ENCODE measurements at places on chromosomes 16 and 17.
A peak's percentile ranks its signal among the peaks of the same experiment; 100 is the strongest.

DNA sequence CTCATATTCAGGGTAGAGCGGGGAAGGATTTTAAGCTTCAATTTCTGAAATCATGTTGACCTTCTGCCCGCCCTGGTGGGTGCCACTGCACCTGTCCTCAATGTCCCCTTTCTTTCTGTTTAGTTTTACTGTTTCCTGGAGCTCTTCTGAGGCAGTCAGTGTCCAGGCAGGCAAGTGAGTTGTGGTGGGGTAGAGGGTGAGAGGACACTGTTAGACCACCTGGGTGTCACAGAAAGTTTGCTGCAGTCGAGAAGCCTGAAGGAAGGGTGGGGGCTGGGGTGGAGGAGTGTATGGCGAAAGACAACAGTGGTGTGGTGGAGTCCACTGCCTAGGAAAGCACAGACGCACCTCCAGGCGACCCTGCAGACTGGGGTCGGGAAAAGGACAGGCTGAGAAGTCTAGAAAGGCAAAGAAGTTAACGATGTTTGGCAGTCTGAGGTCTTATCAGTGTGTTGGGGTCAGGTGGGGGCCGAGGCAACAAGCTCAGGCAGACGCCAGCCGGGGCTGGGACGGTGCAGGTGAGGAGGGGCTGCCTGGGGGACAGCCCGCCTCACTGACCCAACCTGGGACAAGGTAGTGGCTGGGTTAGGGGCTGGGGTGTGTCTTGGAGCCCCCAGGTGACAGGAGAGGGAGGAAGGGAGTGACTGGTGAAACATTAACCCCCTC lies 23.3 kb upstream of the HOXB13 start:
- H3K4me1 ChIP-seq = peaks cover 12% of the 10 kb centered on the region
- H3K27ac ChIP-seq = no peak overlapping the region
- H3K4me3 ChIP-seq = no peak overlapping the region
- peaks cover 88% of the 10 kb centered on the region for H3K27me3 ChIP-seq

DNA sequence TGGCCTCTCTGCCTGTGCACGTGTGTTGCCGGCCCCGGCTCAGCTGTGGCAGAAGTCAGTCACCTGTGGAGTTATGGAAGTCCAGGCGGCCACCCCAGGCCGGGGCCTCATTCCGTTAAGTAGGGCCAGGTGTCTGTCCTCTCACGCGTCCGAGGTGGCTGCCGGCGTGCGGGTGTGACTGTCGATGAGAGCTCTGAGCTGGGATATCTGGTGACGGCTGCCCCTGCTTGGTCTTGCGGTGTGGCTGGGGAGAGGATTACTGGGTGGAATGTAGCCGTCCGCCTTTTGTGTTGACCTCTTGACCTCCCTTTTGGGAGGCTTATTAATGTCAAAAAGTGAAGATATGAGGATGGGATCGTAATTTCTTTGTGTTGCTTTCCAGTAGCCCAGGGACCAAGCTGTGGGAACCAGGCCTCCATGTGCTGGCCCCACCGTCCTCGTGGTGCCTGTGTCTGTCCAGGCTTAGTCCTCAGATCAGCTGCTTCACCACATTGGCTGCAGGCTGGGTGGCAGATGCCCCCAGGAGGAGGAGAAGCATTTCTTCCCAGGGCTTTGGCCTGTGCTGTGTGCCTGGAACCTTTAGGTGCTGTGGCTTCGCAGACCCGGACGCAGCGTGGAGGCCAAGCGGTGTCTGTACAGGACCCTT lies 23.0 kb upstream of the ZNF750 start:
- peak overlapping the region; percentile 7 for H3K27ac ChIP-seq
- H3K4me1 ChIP-seq = peaks cover 86% of the 10 kb centered on the region
- DNase-seq = no peak
- H3K27me3 ChIP-seq = no peaks in the 10 kb centered on the region

- peaks cover 19% of the 10 kb centered on the region for H3K36me3 ChIP-seq
- peaks cover 25% of the 10 kb centered on the region for H3K4me1 ChIP-seq
- H3K27ac ChIP-seq = no peak overlapping the region
- no peak for DNase-seq
- H3K27me3 ChIP-seq = no peaks in the 10 kb centered on the region
- no peak overlapping the region for H3K4me3 ChIP-seq
These were observed 48.6 kb upstream of the MNT start for GRCh38 chr17:2449486-2449885.

DNA sequence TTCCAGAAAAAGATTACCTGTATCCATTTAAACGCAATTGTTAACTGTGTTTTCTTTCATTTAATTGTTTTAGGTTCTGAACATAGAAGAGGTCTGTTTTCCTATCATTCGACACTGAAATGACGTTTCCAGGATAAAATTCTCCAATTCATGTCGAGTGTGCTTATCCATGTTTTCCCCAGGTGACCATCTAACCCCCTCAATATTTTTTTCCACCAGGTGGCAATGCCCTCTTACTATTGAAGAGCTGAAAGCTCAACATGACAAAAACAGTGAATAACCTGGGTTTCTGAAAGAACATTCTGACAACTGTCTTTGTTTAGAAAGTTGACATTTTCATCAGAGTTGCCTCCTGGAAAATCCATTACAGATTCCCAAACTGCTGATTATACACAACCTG lies 948.7 kb downstream of the KCNJ2 start:
- H3K27ac ChIP-seq = no peak overlapping the region
- no peaks in the 10 kb centered on the region for H3K36me3 ChIP-seq
- no peak for DNase-seq
- H3K4me1 ChIP-seq = no peaks in the 10 kb centered on the region
- H3K27me3 ChIP-seq = no peaks in the 10 kb centered on the region

DNA sequence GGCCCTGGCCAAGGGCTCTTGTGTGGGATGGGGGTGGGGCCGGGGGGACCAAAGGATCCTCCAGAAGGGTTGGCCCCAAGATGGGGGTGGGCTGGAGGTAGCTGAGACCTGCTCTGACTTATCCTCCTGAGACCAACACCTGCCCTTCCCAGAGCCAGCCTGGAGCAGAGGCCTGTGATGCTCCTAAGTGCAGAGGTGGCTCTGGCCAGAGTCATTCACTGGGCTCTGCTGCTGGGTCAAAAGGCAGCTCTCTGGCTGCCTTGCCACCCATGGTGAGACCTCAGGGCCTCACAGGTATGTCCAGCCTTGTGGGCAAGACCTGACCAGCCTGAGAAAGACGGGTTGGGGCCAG lies 393 bp downstream of the SERPINF2 start:
- no peak overlapping the region for H3K4me3 ChIP-seq
- no peak overlapping the region for H3K27ac ChIP-seq
- H3K4me1 ChIP-seq = no peaks in the 10 kb centered on the region
- H3K36me3 ChIP-seq = no peaks in the 10 kb centered on the region
- no peaks in the 10 kb centered on the region for H3K27me3 ChIP-seq

DNA sequence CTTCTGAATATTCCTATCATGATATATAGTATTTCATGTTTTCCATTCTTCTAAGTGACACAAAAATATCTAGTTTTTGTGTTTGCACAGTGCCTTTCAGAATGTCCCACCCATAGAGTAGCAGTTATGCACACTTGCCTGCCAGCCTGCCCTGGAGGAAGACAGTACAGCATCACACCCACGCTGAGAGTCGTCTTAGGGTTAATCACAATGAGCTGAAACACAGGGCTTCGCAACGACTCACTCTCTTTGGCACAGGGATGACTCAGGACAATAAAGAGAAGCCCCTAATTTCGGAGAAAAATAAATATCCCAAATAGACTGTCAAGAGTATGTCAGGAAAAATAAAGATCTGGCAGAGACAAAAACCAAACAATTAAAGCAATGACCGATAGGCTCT lies 11.6 kb upstream of the NDUFAB1 start:
- peaks cover 18% of the 10 kb centered on the region for H3K36me3 ChIP-seq
- H3K4me1 ChIP-seq = no peaks in the 10 kb centered on the region
- H3K4me3 ChIP-seq = no peak overlapping the region
- H3K27ac ChIP-seq = no peak overlapping the region
- no peaks in the 10 kb centered on the region for H3K27me3 ChIP-seq
